8988T (cell line): ENCODE measurements at places on chromosomes 12 and 14.

GRCh38 chr12:90098132-90098779 is 389.6 kb upstream of the ATP2B1 start:
- DNase-seq: no peak

GRCh38 chr12:85076688-85077430 is 40.7 kb downstream of the LRRIQ1 start:
- peak; percentile 27 for DNase-seq

GRCh38 chr14:75610834-75611233 is 32.4 kb downstream of the FLVCR2 start:
- no peak for DNase-seq

GRCh38 chr12:94756789-94757188 is 106.4 kb upstream of the TMCC3 start:
- DNase-seq: no peak

GRCh38 chr12:5230156-5230555 is 186.5 kb downstream of the KCNA5 start:
- DNase-seq: no peak

DNA sequence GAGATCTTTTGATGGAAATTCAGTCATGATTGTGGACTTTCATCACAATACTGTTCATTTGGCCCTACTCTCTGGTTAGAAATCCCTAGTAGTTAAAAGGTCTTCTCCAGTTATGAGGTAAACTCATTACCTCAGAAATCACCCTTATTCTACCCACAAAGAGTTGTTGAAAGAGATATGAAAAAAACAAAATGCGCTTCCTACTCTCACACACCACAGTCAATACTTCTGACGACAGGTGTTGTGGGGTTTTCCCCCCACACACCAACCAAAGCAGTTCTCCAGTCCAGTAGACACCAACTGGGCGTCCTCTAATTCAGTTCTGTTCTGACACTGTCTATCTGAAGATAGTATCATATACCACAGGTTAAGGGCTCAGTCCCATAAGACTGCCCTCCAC is 54.9 kb downstream of the TRMT5 start:
- no peak for DNase-seq

- DNase-seq: no peak
Measured at GRCh38 chr14:70239802-70240201, 51.1 kb upstream of the SLC8A3 start.
